GM23248 (cell line): ENCODE measurements at places on chromosomes 16 and 17.
A peak's percentile ranks its signal among the peaks of the same experiment; 100 is the strongest.

GRCh38 chr17:13240851-13241250, 223.0 kb upstream of the ELAC2 start:
- DNase-seq = no peak

GRCh38 chr17:64401941-64402340, 11.3 kb upstream of the PECAM1 start:
- DNase-seq = no peak

DNA sequence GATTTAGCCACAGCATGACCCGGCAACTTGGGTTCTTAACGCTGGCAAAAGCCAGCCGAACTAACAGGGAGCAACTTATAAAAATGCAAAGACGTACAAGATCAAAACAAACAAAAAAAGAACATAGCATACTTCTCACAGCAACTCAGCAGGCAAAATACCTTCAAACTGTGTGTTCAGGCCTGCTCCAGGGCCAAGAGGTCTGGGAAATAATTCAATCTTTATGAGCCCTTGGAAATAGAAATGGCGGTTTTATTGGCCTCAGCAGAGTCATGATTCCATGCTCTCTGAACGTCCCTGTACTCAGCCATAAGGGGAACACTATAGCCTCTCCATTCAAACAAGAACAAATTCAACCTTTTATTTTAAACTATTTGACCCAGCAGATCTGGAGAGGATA, 101.3 kb upstream of the C17orf78 start:
- DNase-seq = no peak

DNA sequence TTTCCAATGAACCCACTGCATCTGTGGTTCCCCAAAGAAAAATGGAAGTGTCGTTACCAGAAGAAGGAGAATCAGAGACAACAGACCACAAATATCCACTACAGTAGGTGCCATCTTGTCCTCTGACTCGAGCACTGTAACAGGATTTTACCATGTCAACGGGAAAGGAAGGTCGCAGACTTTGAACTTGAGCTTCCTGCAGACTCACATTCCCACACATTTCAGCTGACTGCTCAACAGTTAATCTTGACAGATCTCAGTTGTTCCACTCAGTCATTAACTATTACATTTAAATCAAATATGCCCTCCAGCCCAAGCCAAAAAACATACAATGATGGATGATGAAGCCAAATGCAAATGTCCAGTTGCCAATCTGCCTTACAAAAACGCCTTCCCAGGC, 37.0 kb downstream of the GAS7 start:
- DNase-seq = no peak

GRCh38 chr17:19727501-19728078, 11.2 kb upstream of the SLC47A2 start:
- peak; percentile 89 for DNase-seq

DNA sequence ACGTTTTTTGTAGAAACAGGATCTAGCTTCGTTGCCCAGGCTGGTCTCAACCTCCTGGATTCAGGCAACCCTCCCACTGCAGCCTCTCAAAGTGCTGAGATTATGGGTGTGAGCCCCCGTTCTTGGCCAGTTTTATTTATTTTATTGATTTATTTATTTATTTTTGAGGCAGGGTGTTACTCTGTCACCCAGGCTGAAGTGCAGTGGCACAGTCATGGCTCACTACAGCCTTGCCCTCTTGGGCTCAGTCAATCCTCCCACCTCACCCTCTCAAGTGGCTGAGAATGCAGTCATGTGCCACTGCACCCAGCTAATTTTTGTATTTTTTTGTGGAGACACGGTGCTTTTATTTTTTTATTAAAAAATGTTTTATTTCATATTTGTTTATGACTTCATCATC, 79.9 kb upstream of the ATF7IP2 start:
- no peak for DNase-seq

DNA sequence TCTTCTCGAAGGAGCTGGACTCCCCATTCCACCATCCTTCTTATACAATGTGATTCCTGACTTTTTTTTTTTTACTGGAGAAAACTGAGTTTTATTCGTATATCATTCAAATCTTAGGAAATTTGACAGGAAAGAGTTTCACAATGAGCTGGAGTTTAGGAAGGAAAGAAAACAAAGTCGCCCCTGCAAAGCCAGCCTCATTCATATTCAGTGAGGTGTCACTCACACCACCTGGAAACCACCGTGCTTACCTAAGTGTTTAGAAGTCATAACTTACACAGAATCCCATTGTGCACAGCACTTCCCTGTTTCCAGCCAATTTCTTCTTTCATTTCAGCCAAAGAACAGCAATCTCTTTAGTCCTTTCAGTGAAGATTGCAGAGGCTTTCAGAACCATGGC, 90.3 kb upstream of the CHMP6 start:
- DNase-seq = no peak

DNA sequence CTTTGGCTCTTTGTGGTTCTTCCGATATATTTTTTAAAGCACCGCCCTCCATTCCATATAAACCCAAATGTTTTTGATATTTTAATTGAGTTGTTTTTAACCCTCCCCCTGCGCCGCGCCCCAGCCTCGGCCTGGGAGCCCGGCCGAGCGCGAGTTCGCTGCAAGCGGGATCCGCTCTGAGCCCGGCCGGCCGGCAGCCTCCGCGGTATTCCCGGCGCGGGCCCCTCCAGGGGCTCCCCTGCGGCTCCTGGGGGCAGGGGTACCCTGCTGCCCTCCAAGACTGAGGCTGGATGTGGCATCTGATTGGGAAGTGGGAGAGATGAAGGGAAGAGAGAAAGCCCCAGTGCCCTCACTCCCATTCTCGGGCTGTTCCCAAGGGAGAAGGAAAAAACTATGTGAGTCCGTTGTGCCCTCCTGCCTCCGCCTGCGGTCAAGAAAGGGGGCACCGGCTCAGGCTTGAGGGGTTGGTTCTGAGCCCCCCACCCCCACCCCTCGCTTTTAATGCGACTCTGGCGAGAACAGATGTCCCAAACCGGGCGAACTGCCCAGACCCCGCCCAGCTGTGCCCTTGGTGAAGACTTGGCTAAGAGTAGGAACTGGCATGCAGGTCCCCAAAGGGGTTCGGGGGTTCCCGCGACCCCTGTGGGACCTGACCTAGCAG, 8.6 kb downstream of the NEUROD2 start:
- DNase-seq = no peak

DNA sequence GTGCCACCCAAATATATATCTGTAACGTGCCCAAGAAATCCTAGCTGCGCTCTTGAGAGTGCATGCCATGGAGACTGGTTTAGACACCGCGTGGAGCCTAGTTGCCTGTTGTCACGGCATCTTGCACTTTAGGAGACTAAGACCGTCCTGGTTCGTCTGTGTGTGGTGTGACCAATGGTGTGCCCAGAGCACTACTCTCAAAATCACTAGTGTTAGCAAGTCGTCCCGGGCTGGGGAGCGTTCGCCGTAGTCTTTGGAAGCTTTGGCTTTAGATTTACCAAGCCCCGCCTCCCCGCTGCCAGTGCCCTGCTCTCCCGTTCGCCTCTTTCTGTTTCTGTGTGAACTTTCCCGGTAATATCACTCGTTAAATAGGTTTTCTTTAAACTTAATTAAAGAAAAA, 27.0 kb downstream of the CLUH start:
- DNase-seq = no peak

- peak; percentile 69 for DNase-seq
Measured at GRCh38 chr17:9928601-9929333, 23.7 kb upstream of the RCVRN start.

GRCh38 chr17:45743626-45744326, 40.3 kb upstream of the CRHR1 start:
- no peak for DNase-seq

DNA sequence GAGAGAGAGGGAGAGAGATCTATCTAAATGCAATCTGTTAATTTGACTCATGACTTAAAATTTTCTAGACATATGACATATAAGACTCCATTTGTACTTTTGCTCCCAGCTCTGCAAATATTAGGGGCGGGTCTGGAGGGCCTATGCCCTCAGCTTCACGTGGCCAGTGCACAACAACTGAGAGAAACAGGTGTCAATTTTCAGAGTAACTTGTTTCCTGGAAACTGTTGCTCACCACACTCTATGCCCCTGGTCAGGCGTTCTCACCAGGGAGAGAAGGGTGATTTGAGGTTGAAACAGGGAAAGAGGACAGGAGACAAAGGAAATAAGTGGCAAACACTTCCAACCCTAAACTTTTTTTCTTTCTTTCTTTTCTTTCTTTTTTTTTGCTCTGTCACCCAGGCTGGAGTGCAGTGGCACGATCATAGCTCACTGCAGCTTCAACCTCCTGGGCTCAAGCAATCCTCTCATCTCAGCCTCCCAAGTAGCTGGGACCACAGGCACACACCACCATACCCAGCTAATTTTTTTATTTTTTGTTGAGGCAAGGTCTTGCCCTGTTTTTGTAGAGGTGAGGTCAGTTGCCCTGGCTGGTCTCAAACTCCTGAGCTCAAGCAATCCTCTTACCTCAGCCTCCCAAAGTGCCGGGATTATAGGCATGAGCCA, 270.0 kb downstream of the SLC39A11 start:
- DNase-seq = no peak

- peak; percentile 44 for DNase-seq
Measured at GRCh38 chr17:57948169-57948554, 7.0 kb downstream of the CUEDC1 start.

- no peak for DNase-seq
Measured at GRCh38 chr16:88022076-88023042, 71.1 kb downstream of the BANP start.

- DNase-seq = peak; percentile 30
Measured at GRCh38 chr16:84746875-84747274, 47.1 kb downstream of the USP10 start.

- DNase-seq = no peak
Measured at GRCh38 chr16:54362591-54363206, 76.1 kb upstream of the IRX3 start.

GRCh38 chr16:87809150-87809902, 43.5 kb upstream of the KLHDC4 start:
- DNase-seq = no peak

DNA sequence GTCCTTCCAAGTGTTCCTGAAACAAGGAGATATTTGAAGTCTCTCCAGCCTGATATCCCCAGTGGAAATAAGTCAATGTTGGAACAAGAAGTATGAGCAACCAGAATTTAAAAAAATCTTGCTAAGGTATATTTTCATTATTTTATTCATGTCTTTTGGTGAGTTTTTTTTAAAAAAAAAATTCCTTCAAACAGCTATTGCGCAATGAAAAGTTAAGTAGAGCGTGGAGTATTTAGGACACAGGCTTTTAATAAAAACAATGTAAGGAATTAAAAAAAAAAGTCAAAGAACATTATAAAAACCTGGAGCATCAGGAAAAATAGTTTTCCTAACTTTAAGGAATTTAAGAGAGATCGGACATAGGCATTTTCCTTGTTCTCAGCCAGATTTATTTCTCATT, 940.4 kb downstream of the KCNJ2 start:
- DNase-seq = no peak

DNA sequence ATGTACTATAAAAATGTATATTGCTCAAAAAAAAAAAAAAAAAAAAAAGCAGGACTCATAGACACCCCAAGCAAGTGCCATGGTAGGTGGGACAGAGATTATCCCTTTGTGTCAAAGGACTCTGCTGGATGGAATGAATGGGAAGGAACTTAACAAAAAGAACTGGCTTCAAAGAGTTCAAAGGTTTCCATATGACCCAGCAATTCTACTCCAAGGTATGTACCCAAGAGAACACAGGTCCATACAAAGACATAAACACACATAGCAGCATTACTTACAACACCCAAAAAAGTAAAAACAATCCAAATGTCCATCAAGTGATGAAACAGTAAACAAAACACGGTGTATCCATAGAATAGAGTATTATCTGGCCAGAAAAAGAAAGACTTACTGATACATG, 255.2 kb downstream of the SLC39A11 start:
- DNase-seq = no peak

DNA sequence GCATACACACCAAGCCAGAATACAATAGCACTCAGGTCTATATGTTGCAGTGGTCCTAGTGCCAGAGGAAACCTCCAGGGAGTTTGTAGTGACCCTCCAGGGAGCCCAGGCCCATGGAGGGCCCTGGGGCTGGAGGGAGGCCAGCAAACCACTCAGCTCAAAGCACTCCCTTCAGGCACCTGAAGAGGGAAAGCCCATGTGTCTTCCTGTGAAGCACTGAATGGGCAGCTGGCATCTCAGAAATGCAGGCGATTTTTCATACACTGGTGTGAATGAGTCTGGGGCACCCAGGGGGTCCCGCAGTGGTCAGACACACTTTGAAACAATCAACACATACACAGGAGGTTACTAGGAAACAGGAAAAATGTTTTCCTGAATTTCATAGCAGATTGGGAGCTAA, 12.8 kb downstream of the TBC1D26 start:
- no peak for DNase-seq

- no peak for DNase-seq
Measured at GRCh38 chr17:53227514-53227913, 595.2 kb upstream of the KIF2B start.

DNA sequence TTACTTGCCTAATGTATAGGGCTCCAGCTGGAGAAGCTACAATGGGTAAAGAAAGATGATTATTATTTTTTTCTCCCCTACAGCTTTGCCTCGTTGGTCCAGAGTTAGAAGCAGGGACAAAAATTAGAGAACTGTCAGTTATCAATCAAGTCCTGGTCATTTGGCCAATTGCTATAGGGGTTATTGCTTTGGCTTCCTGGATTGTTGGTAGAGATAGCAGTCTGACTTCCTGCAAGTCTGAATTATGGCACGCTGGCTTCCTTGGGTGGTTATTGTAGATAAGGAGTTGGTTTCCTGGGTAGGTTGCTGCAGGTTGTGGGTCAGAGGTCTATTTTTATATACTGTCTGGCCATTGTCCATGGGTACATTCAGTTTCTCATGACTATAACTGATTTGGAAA, 84.7 kb upstream of the ELAC2 start:
- no peak for DNase-seq

- peak; percentile 86 for DNase-seq
Measured at GRCh38 chr17:63189082-63189481, 223.0 kb downstream of the TANC2 start.

DNA sequence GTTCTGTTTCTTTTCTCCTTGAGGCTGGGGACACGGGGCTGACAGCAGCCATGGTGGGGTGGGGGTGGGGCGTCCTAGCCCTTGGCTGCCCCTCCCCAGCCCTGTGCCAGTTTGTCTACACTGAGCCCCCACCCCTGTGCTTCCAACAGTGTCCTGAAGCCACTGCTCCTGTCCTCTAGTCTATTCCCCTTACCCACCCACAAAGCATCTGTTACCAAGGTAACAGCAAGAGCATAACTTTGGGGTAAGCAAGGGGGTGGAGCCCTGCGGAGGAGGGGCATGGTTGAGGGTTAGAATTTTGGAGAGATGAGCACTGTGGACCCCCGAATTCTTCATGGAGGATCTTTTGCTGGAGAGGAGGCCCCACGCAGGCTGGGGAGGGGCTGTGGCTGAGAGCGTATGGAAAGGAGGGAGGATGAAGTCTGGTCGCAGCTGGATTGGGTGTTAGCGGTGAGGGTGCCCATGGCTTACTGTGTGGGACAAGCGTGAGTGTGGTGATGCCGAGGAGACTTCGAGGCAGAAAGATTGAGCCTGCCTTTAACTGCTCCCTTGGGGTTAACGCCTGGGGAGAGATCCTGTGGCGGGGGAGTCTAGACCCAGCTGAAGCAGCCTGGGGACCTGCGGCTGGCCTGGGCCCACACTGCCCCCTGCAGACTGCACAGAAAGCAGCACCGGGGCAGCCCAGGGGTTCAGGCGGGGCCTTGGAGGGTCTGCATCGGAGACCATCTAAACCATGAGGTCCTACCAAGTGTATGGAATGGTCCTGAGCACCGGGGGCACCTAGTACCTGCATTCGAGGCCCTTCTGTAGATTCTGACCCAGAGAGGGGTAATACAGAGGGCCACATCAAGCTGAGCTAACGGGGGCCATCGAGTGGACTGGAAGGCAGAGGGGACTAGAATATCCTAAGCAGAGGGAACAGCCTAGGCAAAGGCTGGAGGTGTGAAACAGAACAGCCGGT, 6.1 kb upstream of the STAC2 start:
- peak; percentile 77 for DNase-seq
